Stimulated activated CD8-positive, alpha-beta memory T cell treated with anti-CD3 and anti-CD28 coated beads, Interleukin-7, amount 100 ng/mL, for 1 hour (primary cell): ENCODE measurements at places on chromosomes 6 and 20.

- DNase-seq, result no peak
Measured at GRCh38 chr6:84815896-84816735, 51.7 kb upstream of the TBX18 start.

DNA sequence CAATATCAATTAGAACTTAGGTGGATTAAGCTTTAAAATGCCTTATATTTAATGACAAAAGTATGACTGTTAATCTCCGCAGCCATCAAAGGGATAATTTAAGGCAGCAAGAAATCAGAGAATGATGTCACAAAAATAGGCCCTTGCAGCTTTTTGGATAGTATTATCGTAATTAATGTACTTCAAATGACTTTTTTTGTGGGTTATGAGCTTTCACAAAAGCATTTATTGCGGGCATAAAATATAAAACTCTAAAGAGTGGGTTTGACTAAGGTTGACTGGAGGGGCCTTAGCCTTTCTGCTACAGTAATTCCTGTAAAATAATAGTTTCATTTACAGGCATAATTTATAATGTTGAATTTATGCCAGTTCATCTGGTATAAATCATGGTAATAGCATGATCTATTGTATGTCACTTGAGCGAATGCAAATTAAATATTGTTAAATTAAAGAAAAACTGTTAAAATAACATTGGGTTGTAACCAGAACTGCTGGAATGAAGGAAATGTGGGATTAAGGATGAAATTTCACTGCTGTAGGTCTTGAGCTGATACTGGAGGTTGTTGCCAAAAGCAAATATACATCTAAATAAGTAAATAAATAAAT lies 78.5 kb upstream of the ZFP64 start:
- DNase-seq, result no peak

DNA sequence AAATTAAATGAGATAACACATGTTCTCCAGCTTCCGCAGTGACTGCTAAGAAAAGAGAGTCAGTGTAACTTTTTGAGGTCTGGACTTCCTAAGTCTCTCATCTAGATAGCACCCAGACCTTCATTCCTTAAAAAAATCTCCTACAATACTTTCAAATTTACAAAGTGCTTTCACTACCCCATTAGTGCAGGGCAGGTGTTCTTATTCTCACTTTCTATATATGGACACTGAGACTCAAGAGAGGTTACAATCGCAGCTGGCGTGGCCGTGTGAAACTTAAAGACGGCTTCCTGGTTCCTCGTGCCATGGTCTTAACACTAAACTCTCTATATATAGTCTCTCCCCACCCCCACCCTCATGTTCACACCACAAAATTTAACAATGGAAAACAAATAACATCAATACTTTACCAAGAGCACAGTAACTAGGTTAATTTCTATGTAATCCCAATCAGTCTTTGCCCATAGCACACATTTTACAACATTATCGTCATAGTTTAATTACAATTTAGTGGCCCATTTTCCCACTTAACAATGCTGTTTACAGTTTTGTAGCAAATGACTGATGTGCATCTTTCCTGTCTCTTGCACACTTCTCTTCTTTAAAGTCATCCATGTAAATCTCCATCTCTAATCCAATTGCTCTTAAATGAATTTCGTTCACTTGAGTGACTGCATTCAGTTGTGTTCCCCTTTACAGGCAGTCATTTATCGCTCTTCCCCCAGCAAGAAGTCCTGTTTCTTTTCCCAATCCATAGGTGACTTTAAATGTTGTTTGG lies 78.8 kb upstream of the ARID1B start:
- DNase-seq, result no peak

DNA sequence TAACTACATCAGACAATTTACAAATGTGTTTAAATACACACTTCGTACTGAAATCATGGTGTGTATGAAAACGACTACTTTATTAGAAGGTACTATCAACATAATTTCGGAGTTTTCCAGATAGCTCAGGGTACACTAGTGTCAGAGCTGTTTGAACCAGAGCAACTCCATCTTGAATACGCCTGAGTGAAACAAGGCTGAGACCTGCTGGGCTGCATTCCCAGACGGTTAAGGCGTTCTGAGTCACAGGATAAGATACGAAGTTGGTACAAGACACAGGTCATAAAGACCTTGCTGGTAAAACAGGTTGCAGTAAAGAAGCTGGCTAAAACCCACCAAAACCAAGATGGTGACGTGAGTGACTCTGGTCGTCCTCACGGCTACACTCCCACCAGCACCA lies 167.6 kb downstream of the THBS2 start:
- DNase-seq, result no peak

- no peak for DNase-seq
Measured at GRCh38 chr6:75403563-75404080, 90.0 kb downstream of the FILIP1 start.

DNA sequence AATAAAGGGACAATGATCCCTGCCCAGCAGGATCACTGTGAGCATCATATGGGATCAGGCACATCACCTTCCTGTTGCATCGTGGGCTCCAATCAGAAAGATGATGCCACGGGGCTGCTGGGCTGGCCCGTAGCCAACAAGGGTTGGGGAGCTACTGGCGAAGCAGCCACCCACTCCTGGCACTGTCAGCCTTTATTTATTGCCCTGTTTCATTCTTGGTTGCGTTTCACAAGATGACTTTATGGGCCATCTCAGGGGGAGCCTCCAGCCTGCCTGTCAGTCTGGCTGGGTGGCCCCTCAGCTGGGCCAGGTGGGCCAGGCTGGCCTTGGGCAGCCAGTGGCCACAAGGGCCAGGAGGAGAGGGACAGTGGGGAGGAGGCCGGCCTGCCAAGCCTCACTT lies 17.3 kb downstream of the VSTM2L start:
- no peak for DNase-seq

DNA sequence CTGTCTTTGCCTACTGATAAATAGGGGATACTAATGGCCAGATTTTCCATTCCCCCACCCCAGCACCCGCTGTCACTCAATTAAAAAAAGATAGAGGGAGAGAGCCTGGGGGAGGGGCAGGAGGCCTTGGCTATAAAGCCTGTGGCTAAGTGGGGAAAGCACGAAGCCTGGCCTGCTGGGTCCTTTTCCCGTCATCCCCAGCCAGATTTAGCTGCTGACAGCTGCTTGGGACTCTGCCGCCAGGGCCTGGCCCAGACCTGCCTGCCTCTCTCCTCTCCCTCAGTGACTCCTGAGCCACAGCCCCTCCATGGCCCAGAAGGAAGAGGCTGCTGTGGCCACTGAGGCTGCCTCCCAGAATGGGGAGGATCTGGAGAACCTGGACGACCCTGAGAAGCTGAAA lies at the start of gene APOBEC2:
TSS of gene APOBEC2 (plus strand) at position 162 of the 400 bp plus-strand sequence. CDS start at position 308, 146 bp downstream.
- no peak for DNase-seq

DNA sequence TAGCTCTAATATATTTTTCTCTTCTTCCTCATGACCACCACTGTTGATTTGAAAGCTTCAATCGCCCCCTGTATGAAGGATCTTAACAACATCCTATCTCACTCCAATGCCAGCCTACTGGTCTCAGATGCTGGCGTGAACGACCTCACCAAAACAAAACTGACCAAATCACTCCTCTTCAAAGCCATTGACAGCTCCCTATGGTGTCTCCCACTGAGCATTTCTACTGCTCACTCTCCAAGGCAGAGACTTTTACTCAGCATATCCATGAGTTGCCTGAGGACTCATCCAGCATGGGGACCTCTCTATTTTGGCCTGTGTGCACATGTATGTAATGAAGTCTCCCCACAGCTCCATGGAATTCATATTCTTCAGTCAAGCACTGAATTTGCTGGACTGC lies 520.4 kb downstream of the TFAP2B start:
- no peak for DNase-seq
